ENCODE measurements at places on chromosomes 1 and 21.

DNA sequence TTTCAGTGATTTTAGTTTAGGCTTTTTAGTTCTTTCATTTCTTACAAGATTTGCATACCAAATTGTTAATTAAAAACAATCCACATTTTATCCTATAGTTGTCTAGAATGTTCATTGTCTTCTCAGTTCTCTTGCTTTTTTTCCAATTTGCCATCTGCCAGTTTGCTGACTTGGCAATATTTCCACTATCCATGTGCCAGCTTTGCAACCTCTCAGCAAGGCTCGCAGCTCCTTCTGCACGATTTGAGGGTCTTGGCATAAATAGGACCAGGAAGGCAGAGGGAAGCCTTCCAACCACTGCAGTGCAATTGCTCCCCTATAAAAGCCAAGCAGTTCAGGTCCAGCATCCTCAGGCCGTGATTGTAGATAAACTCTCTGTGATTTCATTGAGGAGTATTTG lies 306.8 kb upstream of the FMN2 start:
- no peak for DNase-seq

DNA sequence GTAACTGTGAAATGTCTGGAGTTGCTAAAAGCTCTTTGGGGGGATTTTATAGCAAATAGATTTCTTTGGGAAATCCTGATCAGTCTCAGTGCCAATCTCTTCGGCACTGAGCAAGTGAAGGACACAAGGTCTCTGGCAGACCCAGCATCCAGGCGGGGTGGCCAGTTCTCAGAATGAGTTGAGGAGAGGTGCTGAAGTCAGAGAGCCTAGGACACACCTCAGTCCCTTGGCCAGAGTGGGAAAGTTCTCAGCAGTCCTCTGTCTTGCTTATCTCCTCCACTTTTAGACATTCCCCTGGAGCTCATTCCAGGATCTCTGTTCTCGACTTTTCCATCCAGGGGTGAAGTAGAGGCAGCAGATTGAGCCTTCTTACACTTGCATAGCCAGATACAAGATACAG lies 6.7 kb downstream of the HLX start:
- DNase-seq, result no peak

DNA sequence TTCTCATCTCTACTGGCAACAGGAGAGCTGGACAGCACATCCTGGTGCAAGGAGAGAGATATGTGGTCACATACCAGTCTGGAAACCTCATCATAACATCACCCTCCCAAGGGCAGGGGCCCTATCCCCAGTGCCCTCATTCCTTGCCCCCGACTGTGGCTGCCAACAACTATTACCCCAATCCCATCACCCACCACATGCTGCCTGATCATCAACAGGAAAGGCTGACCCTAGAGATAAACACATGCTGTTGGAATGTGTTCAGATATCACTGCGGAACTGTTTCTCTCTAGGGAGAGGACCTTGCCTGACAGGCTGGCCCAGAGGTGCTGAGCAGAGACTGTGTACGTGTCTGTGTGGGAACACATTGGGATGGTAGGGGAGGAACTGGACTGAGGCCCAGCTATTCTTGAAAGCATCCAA lies 4.5 kb upstream of the INKA2 start:
- DNase-seq, result no peak

- DNase-seq, result no peak
Observed at GRCh38 chr1:245458234-245458633, 303.4 kb downstream of the KIF26B start.
